Kidney (tissue), 22 donors: ENCODE measurements at places on chromosomes 11 and 22. TPM values are rescaled to one million over a fixed set of nuclear protein-coding genes. Genes with fewer than 3 reads are reported as not detected.
A peak's percentile ranks its signal among the peaks of the same experiment; 100 is the strongest.

- no peak overlapping the region for H3K4me3 ChIP-seq
- no peak overlapping the region for H3K27ac ChIP-seq
- H3K27me3 ChIP-seq, result no peaks in the 10 kb centered on the region
- H3K36me3 ChIP-seq, result no peaks in the 10 kb centered on the region
- no peaks in the 10 kb centered on the region for H3K4me1 ChIP-seq
Observed at GRCh38 chr11:117669062-117669461, 128.0 kb downstream of the DSCAML1 start.

DNA sequence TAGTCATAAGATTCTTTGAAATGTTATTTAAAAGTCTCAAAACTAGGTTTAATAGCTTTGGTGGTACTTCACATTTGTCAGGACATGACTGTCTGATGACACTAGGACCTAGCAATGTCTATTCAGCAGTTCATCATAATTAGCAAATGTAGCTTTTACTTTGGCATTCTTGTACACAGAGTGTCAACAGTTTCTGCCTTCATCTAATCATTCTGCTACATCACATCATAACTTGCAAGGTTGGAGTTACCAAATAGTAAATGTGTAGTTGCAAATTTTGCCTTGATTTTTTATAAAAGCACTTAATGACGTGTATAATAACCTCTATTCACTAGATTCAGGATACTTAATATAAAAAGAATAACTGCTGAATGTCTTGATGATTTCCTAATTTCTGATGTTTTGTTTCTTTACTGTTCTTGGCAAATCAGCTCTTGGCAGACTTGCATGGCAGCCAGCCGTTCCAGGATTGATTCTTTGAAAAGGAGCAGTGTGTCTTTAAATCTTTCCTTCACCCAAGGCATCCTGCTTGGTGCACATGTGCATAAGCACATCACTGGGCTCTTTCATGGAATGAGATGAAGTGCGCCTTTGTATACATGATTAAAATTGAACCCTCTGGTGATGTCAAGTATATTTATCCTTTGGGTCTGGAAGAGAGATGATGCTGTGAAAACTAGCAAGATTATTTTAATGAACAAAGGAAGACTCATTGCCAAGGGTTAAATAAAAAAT lies 12.2 kb downstream of the FBXO7 start:
- DNase-seq, result no peak
- no peak overlapping the region for H3K4me3 ChIP-seq
- H3K36me3 ChIP-seq, result peaks cover 24% of the 10 kb centered on the region
- no peaks in the 10 kb centered on the region for H3K4me1 ChIP-seq

DNA sequence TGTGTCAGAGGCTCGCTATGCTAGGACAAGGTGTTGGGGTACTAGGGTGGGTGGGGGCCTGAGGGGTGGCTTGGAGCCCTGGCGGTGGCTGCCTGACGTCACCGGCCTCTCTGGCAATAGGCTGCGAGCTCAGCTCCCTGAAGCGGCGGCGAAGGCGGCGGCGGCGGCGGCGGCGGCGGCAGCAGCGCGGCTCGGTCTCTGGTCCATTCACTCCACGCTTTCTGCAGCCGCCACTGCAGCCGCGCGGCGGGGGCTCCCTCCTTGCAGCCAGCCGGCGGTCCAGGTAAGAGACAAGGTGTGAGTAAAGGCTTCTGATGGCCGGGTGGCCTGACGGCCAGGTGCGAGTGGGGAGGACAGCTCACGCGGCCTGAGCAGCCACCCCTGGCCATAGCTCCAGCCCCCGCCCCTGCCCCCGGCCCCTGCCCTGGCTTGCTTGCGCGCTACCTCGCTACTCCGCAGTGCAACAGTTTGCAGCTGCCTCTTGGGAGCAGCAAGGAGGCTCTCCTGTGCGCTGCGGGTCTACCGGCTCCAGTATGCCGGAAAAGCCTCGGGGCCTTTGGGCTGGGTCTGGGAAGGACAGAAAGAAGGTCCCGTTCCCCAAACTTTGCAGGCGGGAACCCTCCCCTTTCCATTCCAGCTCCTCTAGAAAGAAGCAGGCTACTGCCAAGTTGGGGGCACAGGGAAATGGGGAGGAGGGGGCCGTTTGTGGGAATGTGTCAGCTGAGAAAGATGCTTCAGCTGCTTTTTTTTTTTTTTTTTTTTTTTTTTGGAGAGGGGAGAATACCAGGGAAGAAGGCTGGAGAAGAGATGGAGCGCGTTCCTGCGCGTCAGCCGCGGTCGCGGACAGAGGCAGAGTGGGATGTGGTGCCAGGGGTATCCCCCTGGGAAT lies at the start of gene C11orf87:
Gene C11orf87 (plus strand): TSS at position 210 of the 889 bp plus-strand sequence. CDS start 1,444 bp downstream, outside the sequence.
- DNase-seq, result peak; percentile 35
- no peak within 1 kb of the TSS for H3K4me3 ChIP-seq
- no peak within 1 kb of the TSS for H3K27ac ChIP-seq
- no peaks in the 10 kb centered on the region for H3K36me3 ChIP-seq
- peaks cover 12% of the 10 kb centered on the region for H3K27me3 ChIP-seq

DNA sequence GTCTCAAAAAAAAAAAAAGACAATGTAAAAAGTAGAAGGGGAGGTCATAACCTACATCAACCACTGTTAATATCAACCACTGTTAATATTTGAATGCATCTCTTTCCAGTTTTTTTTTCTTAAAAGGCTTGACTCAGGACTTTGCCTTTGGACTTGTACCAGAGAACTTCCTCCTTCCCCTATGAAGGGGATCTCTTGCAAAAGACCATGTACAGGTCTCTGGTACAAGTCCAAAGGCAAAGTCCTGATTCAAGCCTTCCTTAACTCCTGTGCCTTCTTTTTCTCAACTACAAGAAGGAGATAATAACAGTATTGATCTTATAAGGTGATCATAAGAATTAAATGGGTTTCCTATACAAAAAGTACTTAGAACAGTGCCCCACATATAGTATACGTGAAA lies 563.5 kb downstream of the BUD13 start:
- DNase-seq, result no peak
- H3K4me1 ChIP-seq, result peaks cover 18% of the 10 kb centered on the region
- H3K27me3 ChIP-seq, result no peaks in the 10 kb centered on the region
- H3K4me3 ChIP-seq, result no peak overlapping the region
- H3K36me3 ChIP-seq, result no peaks in the 10 kb centered on the region

GRCh38 chr11:124670732-124671131 lies 2.8 kb downstream of the SIAE start:
- H3K4me3 ChIP-seq, result no peak overlapping the region
- no peaks in the 10 kb centered on the region for H3K27me3 ChIP-seq
- DNase-seq, result no peak
- peaks cover 5% of the 10 kb centered on the region for H3K4me1 ChIP-seq

DNA sequence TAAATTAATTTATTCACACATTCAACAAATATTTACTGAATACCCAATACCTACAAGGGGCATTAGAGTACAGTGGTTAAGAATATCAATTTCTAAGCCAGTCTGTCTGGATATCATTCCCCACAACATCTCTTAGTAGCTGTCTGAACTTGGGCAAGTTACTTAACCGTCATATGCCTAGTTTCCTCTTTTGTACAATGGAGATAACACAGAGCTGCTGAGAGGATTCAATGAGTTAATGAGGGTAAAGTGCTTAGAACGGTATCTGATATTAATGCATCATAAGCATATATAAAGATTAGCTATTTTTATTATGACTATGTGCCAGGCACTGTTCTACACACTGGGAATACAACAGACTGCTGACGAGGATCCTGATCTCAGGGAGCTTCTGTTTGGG lies 116.4 kb downstream of the APOL5 start:
- DNase-seq, result no peak
- peaks cover 16% of the 10 kb centered on the region for H3K4me1 ChIP-seq
- H3K27me3 ChIP-seq, result no peaks in the 10 kb centered on the region
- H3K27ac ChIP-seq, result no peak overlapping the region
- H3K4me3 ChIP-seq, result no peak overlapping the region

DNA sequence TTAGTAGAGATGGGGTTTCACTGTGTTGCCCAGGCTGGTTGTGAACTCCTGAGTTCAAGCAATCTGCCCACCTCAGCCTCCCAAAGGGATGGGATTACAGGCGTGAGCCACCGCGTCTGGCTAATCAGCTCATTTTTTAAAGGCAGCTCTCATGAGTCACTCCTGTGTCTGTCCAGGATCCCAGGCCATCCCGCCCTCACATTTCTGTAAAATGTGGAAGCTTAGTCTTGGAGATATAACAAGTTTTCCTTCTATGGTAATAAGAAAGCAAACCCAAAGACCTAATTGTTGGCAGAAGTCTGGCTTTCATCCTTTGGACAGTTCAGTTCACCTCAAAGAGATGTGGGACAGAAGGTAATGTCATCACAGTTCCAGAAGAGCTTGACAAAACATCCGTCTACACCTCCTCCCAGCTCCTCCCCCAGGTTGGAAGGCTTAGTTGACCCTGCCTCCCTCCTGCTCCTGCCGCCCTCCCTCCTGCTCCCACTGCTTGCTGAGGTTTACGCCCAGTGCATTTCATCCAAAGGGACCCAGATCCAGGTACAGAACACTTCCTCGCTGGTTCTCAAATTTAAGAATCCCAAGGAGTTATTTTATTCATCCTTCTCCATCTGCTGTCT lies 6.4 kb downstream of the DRD2 start:
- no peak overlapping the region for H3K4me3 ChIP-seq
- H3K4me1 ChIP-seq, result no peaks in the 10 kb centered on the region
- no peak for DNase-seq
- no peaks in the 10 kb centered on the region for H3K27me3 ChIP-seq
- H3K27ac ChIP-seq, result no peak overlapping the region

DNA sequence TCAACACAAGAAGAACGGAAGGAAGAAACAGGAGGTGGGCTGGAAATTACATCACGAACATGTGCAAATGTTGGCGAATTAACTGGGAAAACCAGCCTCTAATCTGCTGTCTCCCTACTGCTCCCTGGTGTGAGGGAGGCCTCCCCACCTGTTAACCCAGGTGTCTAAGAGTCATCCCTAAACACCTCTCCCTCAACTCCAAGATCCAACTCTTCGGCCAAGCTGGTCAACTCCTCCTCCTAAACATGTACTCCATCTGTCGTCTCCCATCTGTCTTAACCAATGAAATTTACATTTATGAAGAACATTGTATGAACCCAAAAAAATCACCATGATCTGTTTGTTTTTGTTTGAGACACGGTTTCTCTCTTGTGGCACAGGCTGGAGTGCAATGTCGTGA lies 154.2 kb downstream of the LARGE1 start:
- no peaks in the 10 kb centered on the region for H3K36me3 ChIP-seq
- H3K27me3 ChIP-seq, result no peaks in the 10 kb centered on the region
- no peak overlapping the region for H3K27ac ChIP-seq
- DNase-seq, result no peak
- H3K4me1 ChIP-seq, result no peaks in the 10 kb centered on the region
- H3K4me3 ChIP-seq, result no peak overlapping the region

- no peaks in the 10 kb centered on the region for H3K27me3 ChIP-seq
- H3K27ac ChIP-seq, result no peak overlapping the region
- no peaks in the 10 kb centered on the region for H3K36me3 ChIP-seq
- no peak for DNase-seq
- no peak overlapping the region for H3K4me3 ChIP-seq
Observed at GRCh38 chr11:8086001-8086479, 5.0 kb downstream of the TUB start.

DNA sequence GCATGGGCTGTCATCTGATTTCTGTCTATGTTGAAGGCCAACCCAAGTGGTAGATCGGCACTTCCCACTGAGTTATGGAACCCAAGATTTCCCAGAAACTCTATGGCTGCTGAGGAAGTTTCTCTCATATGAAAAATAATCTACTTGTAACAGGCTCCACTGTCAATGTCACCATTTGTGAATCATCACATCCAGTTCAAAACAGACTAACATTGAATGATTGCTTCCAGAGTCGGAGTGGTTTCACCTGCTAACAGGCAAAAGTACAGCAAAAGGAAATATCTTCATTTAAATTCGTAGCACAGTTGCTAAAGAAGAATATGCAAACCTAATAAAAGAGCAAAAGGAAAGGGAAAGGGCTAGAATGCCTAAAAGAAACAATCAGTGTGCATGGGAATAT lies 12.8 kb downstream of the WT1 start:
- H3K36me3 ChIP-seq, result peaks cover 10% of the 10 kb centered on the region
- peaks cover 4% of the 10 kb centered on the region for H3K27me3 ChIP-seq
- no peak overlapping the region for H3K4me3 ChIP-seq
- H3K4me1 ChIP-seq, result peaks cover 2% of the 10 kb centered on the region
- no peak overlapping the region for H3K27ac ChIP-seq

GRCh38 chr22:35569916-35570315 lies 29.3 kb downstream of the RASD2 start:
- no peaks in the 10 kb centered on the region for H3K27me3 ChIP-seq
- H3K27ac ChIP-seq, result no peak overlapping the region
- no peaks in the 10 kb centered on the region for H3K36me3 ChIP-seq
- no peak for DNase-seq
- H3K4me3 ChIP-seq, result no peak overlapping the region
- no peaks in the 10 kb centered on the region for H3K4me1 ChIP-seq

DNA sequence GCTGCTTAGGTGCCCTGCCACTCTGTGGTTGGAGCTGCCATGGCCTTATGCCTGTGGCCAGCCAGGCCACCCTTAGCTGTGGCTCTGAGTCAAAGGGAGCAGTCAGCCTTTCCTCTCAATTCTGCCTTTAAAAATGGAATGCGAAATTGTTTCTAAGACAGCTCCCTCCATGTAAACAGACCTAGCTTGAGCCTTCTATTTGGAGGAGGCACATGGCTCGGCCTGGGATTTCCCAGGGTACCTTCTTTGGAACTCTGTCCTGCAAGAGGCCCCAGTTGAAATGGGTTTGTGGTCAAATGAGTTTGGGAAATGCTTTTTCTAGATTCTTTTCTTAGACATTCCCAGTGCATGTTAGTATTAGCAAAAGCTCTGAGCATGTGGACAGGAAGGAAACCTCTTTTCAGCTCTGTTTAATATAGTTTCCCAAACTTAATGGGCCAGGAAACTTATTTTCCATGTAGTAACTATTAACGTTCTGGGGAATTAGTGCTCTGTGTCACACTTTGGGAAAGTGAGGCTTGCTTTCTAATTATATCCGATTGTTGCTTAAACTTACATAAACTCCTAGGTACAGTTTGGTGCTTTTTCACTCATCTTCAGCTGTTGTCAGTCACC lies 7.8 kb downstream of the PHOX2A start:
- no peak overlapping the region for H3K4me3 ChIP-seq
- no peak for DNase-seq
- peaks cover 9% of the 10 kb centered on the region for H3K36me3 ChIP-seq
- H3K4me1 ChIP-seq, result peaks cover 15% of the 10 kb centered on the region
- no peak overlapping the region for H3K27ac ChIP-seq
- peaks cover 9% of the 10 kb centered on the region for H3K27me3 ChIP-seq

The SLC5A12 gene
- 0.94 TPM for total RNA-seq

DNA sequence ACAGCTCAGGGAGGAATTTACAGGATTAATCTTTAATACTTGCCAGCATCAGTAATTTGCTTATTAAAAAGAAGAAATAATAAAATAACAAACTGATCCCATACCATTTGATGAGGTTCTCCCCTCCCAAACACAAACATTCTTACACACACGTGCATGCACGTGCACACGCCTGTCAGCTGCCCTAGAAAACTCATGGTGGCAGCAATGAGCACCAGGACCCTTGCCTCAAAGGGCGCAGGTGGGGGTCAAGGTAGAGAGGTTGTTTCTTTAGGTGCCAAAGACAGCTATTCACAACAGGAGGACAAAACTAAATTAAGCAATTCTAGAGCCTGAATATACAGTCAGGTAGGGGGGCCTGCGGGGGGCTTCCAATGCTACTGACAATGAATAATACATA lies 219.3 kb downstream of the BUD13 start:
- no peaks in the 10 kb centered on the region for H3K27me3 ChIP-seq
- no peaks in the 10 kb centered on the region for H3K4me1 ChIP-seq
- H3K36me3 ChIP-seq, result no peaks in the 10 kb centered on the region
- no peak overlapping the region for H3K4me3 ChIP-seq

The KRTAP5-11 gene
- total RNA-seq, result not detected

The KDM4D gene
- total RNA-seq, result 0.94 TPM

The LYVE1 gene
- total RNA-seq, result 101 TPM
